ENCODE measurements at places on chromosomes 6 and 20.

DNA sequence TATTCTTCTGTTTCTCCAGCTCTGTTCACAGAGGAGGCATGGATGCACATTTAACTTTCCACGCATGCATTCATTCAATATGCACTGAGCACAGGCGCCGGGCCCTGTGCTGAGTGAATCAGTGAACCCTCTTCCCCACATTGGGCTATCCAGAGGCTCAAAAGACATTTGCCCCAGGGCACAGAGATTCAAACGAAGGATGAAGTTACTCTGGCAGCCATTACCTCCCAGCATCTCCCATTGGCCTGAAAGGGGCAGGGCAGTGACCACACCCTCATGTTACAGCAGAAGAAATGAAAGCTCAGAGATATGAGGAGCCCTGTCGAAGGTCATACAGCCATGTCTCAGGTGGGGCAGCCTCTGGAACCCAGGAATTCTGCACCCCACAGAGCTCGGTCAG lies 26.7 kb upstream of the NOL4L start:
- no peak for DNase-seq

DNA sequence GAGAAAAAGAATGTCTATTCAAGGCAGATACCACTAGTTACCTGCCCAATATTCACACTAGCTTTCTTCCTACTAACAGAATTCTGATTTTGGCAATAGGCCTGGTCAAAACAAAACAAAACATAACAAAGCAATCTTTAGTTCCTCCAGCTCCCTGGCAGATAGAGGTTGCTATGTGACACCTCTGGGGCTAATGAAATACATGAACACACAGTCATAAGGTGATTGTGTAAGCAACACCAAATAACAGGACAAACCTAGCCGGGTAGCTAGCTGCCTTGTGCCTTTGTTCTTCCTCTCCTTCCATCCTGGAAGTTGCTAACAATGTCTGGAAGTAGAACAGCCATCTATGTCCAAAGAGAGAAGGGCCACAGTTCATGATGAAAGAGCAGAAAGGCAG lies 6.0 kb upstream of the HMGN3 start:
- no peak for DNase-seq

- no peak for DNase-seq
These were observed 6.6 kb upstream of the EEF1E1 start for GRCh38 chr6:8108759-8109539.

- no peak for DNase-seq
These were observed 39.2 kb upstream of the LTV1 start for GRCh38 chr6:143803769-143804568.

- DNase-seq, result no peak
These were observed 20.9 kb downstream of the DEK start for GRCh38 chr6:18243302-18243893.

- no peak for DNase-seq
These were observed 34.5 kb downstream of the KIF16B start for GRCh38 chr20:16538779-16539178.

- DNase-seq, result no peak
These were observed 510.3 kb downstream of the KIF16B start for GRCh38 chr20:16062661-16063581.

DNA sequence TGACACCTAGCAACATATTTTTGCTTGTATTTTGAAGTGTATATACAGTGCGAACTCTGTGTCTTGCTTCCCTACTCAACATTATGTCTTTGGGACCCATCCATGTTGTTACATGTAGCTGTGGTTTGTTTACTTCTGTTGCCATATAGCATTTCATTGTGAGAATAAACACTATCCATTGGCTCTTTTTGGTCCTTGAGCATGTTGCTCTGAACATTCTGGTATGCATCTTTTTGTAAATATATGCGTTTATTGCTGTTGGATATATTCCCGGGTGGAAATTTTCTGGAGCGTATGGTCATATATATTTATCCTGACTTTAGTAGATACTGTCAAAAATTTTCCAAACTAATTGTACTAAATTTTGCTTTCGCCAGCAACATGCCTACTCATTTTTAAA lies 222.5 kb upstream of the SPTLC3 start:
- DNase-seq, result no peak

DNA sequence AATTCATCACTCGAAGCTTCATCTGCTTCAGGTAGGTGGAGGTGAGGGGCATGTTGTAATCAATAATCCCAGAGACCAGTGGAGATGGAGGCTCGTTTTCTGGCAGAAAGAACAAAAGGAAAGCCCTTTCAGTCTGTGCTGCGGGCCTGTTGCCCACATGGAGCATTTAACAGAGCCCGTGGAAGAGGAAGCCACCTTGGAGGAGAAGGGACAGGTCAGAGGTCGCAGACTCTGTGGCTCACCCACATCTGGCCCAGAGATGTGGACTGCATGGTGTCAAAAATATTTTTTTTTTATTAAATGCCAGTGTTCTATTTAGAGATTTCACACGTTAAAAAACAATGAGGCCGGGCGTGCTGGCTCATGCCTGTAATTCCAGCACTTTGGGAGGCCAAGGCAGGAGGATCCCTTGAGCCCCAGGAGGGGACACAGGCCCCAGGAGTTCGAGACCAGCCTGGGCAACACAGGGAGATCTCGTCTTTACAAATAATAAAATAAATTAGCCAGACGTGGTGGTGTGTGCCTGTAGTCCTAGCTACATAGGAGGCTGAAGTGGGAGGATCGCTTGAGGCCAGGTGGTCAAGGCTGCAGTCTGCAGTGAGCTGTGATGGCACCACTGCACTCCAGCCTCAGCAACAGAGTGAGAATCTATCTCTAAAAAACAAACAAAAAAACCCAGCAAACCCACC lies 73.6 kb downstream of the NOL4L start:
- DNase-seq, result no peak

- peak; percentile 77 for DNase-seq
These were observed at the start of gene PABPC1L for GRCh38 chr20:44909872-44910689. PABPC1L (plus strand) TSS chr20:44910060; CDS start chr20:44910144, 84 bp downstream.

DNA sequence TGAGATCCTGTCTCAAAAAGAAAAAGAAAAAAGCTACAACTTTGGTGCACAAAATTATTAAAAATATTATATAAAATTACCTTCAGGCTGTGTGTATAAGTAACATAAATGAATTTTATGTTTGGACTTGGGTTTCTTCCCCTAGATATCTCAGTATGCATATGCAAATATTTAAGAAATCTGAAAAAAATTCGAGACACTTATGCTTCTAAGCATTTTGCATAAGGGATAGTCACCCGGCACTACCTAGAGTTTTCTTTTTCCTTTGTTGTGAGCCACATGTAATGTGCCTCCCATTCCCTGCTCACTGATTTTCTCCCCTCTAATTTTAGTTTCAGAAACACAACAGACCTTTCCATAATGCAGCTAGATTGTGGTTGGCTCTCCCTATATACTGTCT lies 79.4 kb downstream of the NCOA3 start:
- no peak for DNase-seq

DNA sequence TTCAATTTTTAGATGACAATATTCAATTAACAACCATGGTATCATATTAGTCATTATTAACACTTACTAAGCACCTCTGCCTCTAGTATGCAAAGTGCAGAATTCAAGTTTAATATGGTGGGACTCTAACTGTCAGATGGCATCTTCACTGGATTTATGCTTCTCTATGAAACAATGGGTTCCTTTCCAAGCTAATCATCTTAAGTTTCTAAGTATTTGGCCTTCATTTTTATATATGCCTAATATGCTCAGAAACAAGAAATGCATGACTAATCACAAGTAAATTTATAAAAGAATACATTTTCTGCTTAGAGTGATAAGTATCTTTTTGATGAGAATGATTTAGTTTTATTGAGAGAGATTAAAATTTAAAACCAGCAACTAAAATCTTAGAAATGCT lies 144.7 kb downstream of the HIVEP2 start:
- DNase-seq, result no peak

- no peak for DNase-seq
These were observed 42.6 kb downstream of the UBE2V1 start for GRCh38 chr20:50070361-50070760.

DNA sequence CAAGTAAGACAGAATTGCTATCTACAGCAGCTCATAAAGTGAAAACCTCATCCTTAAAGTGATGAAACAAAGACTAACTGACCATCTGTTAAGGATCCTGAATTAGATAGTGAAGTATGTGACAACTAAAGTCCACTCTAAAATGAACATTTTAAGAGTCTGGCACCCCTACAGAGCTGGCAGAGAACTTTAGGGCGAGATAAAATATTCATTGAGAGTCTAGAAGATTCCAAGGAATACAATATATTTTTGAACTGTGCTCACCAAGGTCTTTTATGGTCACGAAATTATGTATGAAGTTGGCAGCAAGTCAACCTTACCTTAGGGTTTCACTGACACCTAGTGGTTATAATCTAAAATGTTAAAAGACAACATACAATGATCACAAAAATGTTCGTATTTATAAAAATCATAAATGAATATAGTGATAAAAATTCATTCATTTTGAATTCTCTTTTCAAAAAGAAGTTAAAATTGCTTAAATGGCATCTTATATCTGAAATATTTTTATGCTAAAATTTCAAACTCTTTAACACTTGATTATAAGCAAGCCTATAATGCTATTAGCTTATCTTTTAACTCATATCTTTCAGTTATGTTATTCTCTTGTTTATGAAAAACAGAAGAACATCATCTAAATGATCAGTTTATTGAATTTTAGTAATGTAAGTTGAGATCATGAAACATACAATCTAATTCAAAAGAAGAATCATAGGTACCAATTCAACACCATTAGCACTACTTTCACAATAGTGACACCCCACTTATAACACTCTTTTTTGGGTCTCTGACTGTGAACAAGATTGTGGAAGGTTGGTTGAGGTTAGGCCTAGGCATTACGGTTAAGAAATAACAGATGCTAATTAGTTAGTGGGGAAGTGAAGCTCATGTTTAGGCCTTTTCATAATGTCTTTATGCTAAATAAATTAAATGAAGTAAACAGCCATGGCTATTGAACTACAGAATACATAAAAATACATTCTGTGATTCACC lies 27.5 kb downstream of the RSPH3 start:
- DNase-seq, result no peak

GRCh38 chr6:159463119-159463829 lies 229.8 kb downstream of the SOD2 start:
- no peak for DNase-seq

DNA sequence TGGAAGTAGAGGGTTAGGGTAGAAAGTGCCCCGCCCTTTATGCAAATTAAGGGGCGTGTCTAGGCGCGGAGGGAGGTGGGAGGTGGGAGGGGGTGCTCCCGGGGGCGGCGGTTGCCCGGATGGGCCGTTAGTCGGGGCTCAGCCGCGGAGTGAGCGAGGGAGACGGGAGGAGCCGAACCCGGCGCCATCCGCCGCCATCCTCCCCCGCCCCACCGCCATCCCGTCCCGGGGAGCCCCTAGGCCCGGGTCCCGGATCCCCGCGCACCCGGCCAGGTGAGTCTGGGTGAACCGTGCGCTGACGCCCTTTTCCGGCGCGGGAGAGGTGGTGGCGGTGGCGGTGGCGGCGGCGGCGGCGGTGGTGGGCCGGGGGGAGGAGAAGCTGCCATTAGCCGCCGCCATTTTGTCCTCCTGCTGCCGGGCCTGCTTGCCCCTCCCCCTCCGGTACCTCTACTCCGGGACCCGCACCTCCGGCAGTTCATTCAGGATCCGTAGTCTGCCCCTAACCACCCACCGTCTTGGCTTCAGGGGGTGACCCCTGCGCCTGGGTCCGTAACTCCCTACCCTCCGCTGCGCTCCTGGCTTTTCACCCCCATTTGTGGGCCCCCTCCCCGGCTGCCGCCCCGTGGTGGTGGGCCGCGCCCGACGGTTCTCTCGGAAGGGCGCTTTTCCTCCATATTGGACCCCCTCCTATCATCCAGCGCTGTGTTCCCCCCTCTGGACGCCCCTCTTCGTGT lies at the start of gene PRRC2A:
Gene PRRC2A, plus strand, starts transcription at position 130 of the 734 bp plus-strand sequence. CDS start 2,075 bp downstream, outside the sequence.
- DNase-seq, result peak; percentile 82

- DNase-seq, result no peak
These were observed 115.8 kb upstream of the SPTLC3 start for GRCh38 chr20:12893019-12893418.

- no peak for DNase-seq
These were observed 42.5 kb upstream of the THBS2 start for GRCh38 chr6:169296170-169296569.

DNA sequence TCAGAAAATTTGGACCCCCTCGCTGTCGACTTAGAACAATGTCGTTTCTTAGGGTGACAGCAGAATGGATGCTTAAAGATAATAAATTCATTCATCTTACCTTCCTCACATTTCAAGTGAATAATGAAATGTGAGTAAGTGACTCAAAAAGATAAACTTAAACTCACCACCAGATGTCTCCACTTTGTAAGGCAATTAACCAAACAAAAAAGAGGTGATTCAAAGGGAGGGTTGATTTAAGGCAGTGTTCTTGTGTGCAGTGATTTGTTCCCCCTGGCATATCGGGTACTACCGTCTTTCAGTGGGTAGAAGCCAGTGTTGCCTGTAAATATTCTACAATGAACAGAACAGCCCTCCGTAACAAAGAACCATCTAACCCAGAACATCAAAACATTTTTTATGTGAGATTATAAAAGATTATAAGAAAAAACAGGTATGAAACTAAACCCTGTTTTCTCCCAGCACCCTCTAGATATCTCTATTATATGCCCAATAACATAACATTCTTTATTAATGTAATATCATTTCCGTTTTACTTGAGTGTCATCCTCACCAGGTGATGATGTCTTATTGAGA lies 589.7 kb downstream of the CBLN4 start:
- no peak for DNase-seq

DNA sequence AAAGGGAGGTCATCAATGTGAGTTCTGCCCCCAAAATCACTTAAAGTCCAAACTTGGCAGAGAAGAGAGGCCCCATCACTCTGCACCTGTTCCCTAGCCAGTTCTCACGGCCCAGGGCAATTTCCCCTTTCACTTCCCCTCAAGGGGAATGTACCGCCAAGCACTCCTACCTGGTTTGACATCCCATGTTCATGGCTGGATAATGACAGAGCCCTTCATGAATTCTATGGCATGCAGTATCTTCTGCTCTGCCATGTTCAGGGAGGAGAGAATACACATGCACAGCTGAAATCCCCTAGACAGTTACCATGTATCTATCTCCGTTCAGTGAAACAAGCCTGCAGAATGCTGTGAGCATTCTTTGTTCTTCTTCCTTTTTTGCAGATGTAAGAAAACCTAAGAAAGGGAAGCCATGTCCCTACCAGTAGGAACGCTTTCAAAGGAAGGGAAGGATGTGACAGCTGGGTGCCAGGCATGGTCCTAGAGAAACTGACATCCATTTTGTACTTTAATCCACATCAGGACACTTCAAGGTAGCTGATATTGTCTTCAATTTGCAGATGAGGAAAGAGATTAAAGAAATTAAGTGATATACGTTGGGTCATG lies 79.8 kb upstream of the ARID1B start:
- DNase-seq, result no peak

- DNase-seq, result no peak
These were observed 137.5 kb upstream of the SLC24A3 start for GRCh38 chr20:19074828-19075516.

DNA sequence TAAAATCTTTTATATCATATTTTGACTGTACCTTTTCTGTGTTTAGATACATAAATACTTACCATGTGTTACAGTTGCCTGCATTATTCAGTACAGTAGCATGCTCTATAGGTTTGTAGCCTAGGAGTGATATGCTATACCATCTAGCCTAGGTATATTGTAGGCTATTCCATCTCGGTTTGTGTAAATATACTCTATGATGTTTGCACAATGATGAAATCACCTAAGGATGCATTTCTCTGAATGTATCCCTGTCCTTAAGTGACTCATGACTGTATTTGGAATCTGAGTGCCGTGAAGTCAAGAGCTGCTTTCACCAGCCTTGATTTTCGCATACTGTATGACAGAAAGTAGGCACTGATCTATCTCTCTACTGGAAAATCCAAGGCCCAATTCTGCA lies 129.9 kb downstream of the UTRN start:
- DNase-seq, result no peak

Data from activated naive CD4-positive, alpha-beta T cell treated with Interleukin-2 at 50 U/mL for 16 hours (primary cell).